ENCODE measurements at places on chromosomes 7 and 10.
A peak's percentile ranks its signal among the peaks of the same experiment; 100 is the strongest.

DNA sequence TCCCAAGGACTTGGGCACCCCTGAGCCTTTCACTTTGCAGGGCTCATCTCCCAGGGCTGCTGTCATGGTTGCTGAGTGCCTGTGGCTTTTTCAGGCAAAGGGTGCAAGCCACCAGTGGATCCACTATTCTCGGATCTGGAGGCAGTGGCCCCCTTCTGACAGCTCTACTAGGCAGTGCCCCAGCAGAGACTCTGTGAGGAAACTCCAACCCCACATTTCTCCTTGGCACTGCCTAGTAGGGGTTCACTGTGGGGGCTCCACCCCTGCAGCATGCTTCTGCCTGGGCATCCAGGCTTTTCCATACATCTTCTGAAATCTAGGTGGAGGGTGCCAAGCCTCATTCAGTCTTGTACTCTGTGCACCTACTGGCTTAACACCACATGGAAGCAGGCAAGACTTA, 675.0 kb upstream of the MBL2 start:
- no peak for DNase-seq

DNA sequence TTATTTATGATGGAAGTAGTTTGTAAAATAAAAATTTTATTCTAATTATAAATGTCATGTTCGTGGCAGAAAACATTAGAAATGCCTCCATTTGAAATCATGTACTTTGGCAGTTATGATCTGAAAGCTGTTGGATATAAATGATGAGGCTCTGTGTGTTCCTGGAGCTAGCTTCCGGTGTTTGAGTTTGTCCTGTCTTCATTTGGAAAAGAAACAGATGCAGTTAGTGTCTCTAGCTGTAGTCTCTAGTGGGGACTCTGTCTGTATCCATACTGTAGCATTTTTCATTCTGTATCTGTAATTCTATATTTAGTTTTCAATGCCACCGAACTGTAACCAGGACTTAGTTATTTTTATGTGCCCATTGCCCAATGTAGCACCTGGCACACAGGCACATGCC, 197.0 kb upstream of the FZD1 start:
- DNase-seq, result no peak

GRCh38 chr7:2082139-2082998, 150.4 kb downstream of the MAD1L1 start:
- no peak for DNase-seq

DNA sequence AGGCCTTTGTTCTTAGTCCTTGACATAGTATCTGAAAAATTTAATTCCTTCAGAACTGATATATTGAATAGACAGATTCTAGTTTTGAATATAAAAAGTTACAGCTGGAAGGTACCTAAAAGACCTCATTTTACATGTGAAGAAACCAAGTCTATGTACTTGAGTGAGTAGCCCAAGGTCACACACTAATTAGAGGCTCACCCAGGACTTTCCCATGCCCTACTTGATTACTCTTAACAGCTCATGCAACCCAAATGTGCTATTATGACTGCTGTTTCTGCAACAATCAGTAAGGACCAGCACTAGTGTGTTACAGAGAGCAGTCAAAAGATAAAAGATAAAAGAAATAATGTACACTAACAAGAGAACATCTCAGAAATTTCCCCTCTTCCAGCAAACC, 40.7 kb upstream of the BET1 start:
- no peak for DNase-seq

DNA sequence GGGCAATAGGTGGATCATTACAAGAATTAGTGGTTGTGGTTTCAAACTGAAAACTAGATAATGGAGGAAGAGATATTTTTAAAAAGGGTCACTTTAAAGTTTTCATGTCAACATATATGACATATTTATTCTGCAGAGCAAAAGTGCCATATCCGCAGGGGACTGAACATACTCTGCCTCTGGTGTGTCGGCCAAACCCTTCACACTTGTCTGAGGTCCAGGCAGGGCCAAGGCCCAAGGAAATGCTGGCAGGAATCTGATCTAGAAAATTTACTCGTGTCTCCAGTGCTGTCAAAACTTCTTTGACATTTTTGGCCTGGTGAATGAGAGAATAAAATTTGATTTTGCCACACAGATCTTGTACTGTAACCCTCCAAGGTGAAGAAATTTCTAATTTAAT, 562.3 kb downstream of the CCSER2 start:
- DNase-seq, result no peak

DNA sequence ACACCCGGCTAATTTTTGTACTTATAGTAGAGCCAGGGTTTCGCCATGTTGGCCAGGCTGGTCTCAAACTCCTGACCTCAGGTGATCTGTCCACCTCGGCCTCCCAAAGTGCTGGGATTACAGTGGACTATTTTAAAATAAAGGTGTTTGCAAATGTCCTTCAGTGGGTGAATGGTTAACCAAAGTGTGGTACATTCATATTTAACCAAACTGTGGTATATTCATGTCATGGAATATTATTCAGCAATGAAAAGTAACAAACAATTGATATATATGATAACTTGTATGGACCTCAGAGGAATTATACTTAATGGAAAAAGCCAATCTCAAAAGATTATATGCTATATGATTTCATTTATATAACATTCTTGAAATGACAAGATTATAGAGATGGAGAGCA, 190.0 kb downstream of the CREB5 start:
- DNase-seq, result no peak

DNA sequence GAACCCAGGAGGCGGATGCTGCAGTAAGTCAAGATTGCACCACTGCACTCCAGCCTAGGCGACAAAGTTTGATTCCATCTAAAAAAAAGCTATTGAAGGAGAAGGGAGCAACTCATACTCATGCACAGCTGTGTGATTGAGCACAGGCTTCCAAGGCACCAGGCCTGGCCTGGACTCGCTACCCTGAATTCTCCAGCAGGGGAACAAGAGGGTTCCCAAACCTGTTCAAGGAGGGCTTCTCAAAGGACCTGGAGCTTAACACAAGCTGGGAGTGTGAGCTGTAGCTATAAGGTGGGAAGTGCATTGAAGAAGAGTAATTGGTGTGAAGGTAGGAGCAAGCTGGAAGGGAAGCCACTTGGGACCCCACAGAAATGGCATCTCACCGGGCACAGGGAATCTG, 15.1 kb upstream of the DDIT4 start:
- no peak for DNase-seq

DNA sequence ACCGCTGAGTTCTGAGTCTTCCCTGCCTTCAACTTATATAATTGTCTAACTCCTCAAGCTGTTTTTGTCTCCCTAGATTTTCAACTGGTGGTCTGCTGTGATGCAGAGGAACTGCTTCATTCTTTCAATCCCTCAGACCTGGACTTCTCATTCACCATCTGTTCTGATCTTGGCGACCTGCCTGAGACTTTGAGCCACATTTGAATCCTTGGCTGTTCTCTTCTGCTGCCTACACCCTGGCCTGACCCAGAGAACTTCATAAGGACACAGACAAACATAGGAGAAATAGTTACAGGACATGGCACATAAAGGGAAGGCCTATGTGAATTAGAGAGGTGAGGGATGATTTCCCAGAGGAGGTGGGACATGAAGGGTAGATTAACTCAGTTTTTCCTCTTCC, 326.7 kb downstream of the PTEN start:
- no peak for DNase-seq

- peak; percentile 29 for DNase-seq
Measured at GRCh38 chr7:134140889-134141867, 14.0 kb downstream of the LRGUK start.

- DNase-seq, result no peak
Measured at GRCh38 chr7:96308950-96309263, 13.0 kb downstream of the SLC25A13 start.

- no peak for DNase-seq
Measured at GRCh38 chr7:128037880-128038619, 6.8 kb upstream of the LRRC4 start.

- DNase-seq, result no peak
Measured at GRCh38 chr7:33471636-33472242, 342.4 kb downstream of the BBS9 start.

DNA sequence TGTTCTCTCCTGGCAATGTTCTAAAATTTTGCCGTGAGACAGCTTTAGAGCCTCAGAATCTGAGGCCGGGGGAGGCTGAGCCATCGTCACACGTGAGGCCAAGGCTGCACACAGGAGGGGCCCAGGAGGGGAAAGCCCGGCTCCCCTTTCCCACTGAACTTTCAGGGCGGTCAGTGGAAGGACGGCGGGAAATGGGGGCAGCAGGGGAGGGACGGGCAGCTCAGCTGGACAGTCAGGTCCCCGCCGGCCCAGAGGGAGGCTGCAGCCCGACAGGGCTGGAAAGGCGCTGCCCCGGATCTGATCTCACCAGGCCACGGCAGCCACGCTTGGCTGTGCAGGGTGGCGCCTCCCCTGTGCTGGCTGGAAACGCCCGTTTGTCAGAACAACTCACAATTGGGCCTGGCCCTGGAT, 43.3 kb upstream of the ADGRA1 start:
- no peak for DNase-seq

DNA sequence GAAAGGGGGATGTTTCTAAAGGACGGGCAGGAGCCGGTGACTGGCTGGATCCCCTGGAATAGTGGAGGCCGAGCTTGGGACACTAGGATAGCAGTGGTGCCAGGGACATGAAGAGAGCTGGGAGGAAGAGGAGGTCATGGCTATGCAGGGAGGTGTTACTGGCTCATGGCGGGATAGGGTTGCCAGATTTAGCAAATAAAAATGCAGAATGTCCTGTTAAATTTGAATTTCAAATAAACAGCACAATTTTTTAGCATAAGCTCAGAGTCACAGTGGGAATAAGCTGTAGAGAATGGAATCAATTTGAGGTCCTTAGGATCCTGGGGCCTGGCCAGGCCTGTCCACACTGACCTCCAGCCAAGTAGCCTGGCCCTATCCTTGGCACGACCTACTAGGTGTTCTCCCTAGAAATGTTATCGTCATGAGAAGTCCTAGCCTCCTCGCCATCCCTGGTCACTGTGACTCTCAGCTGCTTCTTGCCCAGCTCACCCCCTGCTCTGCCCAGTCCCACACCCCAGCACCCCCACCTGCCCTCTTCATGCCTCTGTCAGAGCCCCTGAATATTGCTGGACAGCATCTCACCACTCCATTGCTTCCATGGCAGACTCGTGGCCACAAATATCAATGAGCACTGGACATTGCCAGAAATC, 7.6 kb upstream of the KCP start:
- no peak for DNase-seq

DNA sequence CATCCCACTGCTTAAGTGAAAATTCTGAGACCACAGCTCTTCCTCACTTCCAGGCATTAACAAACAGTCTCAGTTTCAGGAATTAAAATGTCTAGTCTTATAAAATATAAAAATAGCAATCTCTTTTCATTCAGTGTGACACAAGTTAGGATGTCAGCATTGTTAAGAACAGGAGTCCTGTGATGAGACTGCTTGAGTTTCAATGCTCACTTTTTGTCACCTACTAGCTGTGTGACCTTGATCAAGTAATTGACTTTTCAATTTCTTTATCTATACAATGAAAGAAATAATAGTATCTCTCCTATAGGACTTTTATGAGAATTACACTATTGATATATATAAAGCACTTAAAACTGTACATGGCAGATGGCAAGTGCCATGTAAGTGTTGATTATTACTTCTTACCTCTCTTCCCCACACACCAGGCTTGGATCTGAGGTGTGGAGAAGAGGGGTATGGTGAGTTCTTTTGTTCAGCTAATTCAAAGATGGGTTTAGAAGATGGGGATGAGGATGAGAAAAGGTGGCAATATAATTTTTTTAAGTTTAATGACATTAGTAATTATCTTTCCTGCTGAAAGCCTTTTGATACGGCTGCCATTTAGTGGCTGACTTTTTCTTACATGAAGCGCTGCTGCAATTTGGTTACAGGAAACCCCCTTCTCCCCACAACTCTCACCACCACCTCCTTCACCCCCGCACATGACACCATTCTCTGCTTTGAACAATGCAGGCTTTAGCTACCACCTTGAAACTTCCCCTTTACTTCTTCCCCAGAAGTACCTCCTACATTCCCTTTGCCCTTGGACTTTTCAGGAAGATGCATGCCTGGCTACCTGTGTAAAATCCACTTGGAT, 20.8 kb upstream of the HYAL4 start:
- no peak for DNase-seq

GRCh38 chr10:11685787-11686218, 56.4 kb upstream of the ECHDC3 start:
- DNase-seq, result peak; percentile 65

DNA sequence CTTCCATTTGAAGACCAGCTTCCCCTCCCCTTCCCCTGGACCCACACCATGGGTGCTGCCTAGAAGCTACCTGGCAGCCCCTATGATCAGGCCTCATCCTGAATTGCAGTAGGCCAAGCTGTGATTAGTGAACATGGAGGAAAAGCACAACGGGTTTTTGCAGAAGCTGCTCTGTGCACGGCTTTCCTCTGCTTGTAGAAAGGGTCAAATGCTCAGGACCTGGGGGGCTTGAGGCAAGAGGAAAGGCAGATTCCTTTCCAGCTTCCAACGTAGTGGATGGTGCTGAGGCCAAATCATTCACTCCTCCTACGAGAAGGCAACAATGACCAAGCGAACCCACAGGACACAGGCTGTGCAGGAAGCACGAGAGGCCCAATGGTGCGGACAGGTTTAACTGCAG, 410.3 kb upstream of the SHH start:
- DNase-seq, result peak; percentile 21

DNA sequence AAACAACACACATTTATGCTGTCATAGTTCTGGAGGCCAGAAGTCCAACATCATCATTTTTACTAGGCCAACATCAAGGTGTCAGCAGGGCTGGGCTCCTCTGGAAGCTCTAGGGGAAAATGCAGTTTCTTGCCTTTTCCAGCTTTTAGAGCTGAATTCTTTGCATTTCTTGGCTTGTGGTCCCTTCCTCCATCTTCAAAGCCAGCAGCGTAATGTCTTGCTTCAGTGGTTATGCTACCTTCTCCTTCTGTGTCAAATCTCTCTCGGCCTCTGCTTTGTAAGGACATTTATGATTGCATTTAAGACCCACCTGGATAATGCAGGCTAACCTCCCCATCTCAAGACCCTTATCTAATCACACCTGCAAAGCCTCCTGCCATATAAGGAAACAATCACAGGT, 66.5 kb upstream of the ANKRD1 start:
- no peak for DNase-seq

Measured in mesothelial cell of epicardium (in vitro differentiated cells).